Spleen (tissue), 13 donors: ENCODE measurements at places on chromosomes 5 and 9.

DNA sequence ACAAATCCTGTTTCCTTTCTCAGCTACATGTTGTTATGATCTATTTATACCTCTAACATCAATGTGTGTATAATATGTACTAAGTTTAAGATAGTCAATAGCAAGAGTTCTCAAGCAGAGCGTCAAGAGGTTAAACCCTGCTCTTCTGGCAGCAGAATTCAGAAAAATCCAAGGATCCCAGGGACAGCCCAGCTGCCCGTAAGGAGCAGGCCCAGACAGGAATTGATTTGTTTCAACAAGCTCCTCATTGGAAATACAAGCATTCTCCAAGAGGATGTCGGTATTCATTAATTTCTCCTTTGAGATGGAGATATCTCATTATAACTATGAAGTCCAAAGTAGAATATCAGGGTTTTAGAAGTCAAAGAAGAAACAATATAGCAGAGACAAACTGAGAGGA, 14.9 kb downstream of the EFNA5 start:
- no peak for DNase-seq

GRCh38 chr9:108528231-108528630, 327.6 kb downstream of the ACTL7B start:
- DNase-seq = no peak

GRCh38 chr5:54385994-54386393, 69.5 kb upstream of the HSPB3 start:
- DNase-seq = no peak

DNA sequence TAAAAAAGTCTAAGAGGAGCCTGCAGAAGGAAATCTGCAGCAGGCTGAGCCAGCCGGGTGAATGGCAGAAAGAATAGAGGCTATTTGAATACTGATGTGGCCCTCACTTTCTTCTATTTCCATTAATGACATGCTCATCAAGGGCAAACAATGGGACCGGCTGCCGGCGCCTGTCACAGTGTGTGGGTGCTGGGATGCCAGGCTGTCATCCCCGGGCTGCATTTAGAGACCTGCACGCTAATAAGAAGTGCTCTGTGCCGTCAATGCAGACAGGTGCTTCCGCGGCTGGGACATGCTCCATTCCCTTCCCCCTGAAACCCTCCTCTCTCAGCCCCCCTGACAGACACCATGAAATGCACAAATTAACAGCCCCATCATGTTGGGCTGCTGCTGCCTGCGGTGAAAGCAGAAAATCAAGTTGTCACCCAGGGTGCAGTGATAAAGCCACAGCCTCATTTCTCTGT, 217.7 kb upstream of the TBCA start:
- DNase-seq = no peak

GRCh38 chr5:176534640-176535039, 2.6 kb downstream of the RNF44 start:
- DNase-seq = peak; percentile 81

GRCh38 chr5:90483206-90483605, 8.5 kb downstream of the POLR3G start:
- no peak for DNase-seq

GRCh38 chr5:56064984-56065383, 70.2 kb upstream of the IL6ST start:
- DNase-seq = no peak

DNA sequence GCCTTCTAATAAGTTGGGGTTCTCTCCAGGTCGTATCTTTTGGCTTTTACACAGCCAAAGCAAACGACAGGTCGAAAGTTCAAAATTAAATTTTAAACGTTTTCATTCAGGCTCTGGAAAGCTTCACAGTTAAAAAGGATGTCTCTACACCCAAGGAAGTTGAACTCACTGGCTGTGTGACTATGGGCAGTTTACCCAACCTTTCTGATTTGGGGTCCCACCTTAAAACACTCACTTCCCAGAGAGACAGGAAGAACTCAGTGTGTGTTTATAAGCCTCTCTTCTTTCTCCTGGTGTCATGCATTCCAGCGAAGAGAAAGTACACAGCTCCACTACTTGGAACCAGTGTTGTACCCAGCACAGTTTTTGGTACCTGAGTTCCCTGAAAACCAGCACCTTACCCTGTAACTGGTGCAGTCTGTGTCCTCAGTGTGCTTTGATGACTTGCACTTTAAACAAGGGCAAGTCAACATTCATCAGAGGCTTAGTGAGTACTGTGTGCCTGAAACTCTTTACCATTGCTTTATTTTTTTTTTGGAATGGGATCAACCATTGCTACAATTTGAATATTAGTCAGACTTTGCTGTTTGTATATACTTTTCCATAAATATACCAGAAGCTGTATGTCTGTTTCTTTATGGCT, 1.7 kb downstream of the SRD5A1 start:
- DNase-seq = no peak

DNA sequence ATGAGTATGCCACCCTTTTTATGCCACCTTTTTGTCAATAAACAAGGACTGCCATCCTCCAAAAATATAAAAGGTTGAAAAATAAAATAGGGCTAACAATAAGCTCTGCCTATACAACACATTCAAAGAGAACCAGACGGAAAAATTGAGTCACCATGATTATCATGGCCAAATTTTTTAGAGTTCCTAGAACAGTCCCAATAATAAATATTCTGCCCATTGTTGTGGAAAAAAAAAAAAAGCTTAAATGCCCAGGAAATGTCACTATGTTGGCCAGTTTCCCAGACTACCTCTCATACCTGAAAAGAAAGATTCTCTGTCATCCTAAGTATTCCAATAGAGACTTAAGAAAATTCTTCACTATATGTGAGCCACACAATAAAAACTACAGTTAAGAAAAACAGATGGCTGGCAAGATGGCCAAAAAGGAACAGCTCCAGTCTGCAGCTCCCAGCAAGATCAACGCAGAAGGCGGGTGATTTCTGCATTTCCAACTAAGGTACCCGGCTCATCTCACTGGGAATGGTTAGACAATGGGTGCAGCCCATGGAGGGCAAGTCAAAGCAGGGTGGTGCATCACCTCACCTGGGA, 149.0 kb downstream of the TMEM161B start:
- DNase-seq = no peak

DNA sequence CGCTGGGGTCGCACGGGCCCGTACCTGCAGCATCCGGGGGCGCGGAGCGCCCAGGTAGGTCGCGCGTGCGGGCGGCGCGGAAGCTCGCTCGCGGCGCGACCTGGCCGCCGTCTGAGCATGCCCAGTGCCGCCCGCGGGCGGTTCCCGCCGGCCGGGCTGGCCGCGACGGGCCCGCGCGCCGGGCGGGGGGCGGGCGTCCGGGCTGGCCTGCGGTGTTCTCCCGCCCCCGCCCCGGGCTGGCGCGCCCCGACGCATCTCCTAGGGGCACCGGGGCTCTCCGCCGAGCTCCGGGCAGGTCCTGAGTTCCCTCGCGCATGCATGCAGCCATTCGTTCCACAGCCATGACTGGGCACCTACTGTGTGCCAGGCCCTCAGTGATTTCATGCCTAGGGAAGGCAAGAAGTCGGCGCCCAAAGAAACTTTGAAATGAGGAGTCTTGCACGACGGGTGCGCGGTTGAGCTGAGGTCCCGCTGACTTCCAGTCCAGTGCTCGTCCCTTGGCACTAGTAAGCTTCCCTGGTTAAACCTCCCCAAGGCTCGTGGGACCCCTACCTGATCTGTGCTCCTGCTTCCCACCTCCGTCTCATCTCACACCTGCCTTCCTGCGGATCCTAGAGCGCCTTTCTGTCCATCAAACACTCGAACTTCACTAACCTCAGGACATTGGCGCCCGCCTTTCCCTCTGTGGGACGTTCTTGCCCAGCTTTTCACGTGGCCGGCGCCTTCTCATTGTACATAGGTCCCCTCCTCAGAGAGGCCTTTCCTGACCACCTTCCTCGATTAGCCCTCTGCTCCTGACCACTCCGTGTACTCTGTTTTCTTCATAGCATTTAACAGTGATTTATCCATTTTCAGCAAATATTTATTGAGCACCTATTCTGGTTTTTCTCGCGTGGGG, at the start of gene PTPN3:
Gene PTPN3, minus strand, starts transcription at position 113 of the 898 bp plus-strand sequence. CDS start 34,873 bp downstream, outside the sequence.
- no peak for DNase-seq
